ENCODE measurements at places on chromosomes 2 and 18.

DNA sequence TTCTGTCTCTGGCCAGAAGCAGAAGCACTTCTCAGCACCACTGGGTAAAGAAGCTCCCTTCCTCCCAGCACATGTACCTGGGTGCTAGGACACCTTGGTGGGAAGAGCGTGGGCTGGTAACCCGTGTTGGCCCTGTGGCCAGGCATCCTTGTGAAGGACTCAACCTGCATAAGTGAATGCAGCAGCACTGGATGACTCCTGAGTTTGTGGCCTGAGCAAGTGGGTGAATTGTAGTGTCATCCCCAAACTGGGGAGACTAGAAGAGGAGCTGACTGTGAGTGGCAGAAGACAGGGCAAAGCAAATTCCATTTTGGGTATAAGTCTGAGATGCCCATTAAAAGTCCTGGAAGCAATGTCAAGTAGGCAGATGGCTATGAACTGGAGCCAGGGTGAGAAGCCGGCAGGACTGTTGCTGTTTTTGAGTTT, 63.4 kb downstream of the STAT1 start:
- no peak for DNase-seq

GRCh38 chr2:3449936-3450335, 69.4 kb downstream of the ADI1 start:
- DNase-seq = no peak

DNA sequence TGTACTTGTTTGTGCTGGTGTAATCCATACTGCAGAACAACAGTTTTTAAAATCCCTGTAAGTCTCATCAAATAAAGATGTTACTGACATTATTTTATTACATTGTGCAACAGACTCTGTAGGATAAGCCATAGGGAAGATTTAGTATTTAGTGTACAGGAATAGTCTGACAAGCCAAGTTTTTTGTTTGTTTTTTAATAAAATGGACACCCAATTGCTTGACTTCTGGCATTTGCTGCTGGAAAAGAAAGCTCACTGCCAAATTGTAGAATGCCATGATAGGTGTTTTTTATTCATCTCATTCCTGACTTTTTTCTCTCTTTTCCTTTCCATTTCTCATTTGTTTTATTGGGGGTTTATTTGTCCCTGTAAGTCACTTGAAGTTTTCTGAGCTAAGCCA, 38.1 kb downstream of the SMARCAL1 start:
- DNase-seq = no peak

DNA sequence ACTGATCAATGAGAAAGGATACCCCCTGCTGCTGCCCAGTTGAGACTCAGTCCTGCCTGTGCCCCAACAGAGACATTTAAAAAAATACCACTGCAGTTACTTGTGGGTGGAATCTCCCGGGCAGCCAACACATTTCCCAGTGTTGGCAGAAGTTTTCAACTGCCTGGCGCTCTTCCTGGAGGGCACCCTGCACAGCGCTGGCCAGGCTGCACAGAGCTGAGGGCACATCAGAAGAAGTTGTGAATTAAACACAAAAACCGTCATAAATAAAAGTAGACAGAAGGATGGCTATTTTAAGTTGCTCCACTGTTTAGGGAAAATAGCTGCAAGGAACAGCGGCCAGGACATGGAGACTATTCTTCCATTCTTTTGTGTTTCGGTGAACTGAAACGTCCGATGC, 110.2 kb upstream of the THOC1 start:
- no peak for DNase-seq

DNA sequence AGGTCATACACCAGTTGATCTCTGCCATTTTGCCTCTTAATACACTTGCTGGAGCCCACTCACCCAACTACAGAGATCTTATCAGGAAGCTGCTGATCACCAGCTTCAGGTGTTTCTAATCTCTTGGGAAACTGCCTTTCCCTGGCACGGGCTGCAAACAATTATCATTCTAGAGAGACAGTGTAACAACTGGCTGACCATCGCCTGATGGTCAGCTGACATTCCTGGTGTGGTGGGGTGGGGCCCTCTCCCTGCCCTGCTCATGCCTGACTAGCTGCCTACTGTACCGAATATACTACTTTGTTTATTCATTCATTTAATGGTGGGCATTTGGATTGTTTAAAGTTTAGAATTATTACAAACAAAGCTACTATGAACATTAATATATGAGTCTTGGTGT, 311.5 kb downstream of the CBLN2 start:
- no peak for DNase-seq

- DNase-seq = no peak
These were observed 118.8 kb downstream of the GYPC start for GRCh38 chr2:126774761-126775160.

GRCh38 chr2:853203-853870, 97.3 kb upstream of the SNTG2 start:
- no peak for DNase-seq

DNA sequence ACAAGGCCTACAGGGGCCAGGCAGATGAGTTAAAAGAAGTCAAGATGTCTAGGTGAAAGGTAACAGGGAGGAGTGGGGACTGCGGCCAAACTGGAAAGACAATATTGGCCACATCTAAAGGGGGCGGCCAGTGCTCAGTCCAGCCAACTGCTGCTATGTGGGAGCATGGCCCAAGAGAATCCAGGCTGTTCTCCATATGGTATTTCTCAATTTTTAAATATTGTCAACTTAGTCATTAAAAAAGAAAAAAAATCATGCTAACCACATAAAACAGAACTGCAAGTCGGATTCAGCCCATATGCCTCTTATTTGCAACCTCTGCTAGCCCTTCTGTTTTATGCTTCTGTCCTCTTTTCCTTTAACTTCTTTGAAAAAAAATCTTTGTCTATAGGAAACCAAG, 14.8 kb downstream of the TRABD2A start:
- DNase-seq = no peak

Data from GM10248 (cell line).